ENCODE measurements at places on chromosomes 7 and 10. TPM values are rescaled to one million over a fixed set of nuclear protein-coding genes. Genes with fewer than 3 reads are reported as not detected.

VGF gene
- 4.2 TPM for total RNA-seq

- no peak overlapping the region for H3K27ac ChIP-seq
- no peaks in the 10 kb centered on the region for H3K36me3 ChIP-seq
- no peaks in the 10 kb centered on the region for H3K4me1 ChIP-seq
Observed at GRCh38 chr7:12581897-12582296, 11.4 kb downstream of the SCIN start.

DNA sequence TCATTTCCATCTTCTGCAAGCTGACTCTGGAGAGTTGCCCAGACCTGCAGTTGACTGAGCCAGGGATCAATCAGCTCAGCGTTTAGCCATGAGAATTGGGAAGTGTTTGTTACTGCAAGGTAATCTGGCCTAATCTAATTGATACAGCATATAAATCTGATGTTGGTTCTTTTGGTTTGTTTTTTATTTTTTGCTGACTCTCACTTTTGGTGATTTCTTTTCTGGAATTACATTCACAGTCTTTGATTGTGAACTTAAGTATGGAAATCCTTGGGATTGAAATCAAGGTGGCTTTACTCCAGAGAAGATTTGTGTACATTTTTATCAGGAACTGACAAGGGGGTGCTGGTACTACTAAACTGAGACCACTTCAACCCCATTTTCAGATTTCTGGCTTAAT lies 1.7 kb upstream of the GIMAP6 start:
- H3K4me3 ChIP-seq, result no peak overlapping the region
- no peak overlapping the region for H3K27ac ChIP-seq
- H3K27me3 ChIP-seq, result no peaks in the 10 kb centered on the region

SLC16A9 gene
- 18.2 TPM for total RNA-seq

DNA sequence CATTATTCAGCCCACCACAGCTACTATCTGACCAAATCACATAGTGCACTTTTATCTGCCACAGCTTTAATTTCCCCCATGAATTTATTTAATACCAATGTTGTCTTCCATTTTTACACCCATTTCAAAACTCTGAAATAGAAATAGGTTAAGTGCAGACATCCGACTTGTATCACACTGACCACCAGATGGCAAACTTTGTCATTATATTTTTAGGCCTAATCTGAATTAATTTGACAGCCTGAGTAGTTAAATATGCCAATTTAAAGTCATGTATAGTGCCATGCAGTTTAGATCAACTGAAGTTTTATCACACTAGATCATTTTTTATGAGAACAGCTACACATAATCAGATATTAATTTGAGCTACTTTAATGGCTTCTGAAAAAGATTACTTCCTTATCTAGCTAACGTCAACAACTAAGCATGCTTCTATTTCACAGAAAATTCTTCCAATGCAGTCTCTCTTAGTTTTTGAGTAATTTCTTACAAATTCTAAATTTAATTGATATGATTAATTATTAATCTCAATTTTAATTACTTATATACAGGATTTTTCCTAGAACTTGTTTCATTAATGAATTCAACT lies 566.4 kb downstream of the GFRA1 start:
- no peak overlapping the region for H3K27ac ChIP-seq
- no peaks in the 10 kb centered on the region for H3K36me3 ChIP-seq
- DNase-seq, result no peak
- H3K27me3 ChIP-seq, result no peaks in the 10 kb centered on the region
- H3K4me1 ChIP-seq, result peaks cover 5% of the 10 kb centered on the region

AMPH gene
- total RNA-seq, result 2.0 TPM

DNA sequence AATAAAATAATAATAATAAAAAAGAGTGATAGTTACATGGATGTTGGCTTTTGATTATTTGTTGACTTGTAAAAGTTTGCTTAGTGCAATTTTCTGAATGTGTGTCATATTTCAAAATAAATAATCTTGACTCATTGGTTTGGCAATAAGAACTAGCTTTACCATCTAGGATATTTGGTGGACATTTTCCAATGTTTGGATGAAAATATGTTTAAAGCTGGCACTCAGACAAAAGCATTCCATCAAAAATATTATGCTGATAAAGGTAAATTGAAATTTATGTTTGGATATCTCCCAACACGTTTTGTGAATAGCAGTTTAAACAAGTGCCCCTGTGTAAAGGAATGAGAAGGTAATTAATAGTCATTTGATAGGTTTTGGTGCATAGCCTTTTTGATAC lies 62.5 kb upstream of the KCNMA1 start:
- H3K27me3 ChIP-seq, result peaks cover 10% of the 10 kb centered on the region
- no peak overlapping the region for H3K4me3 ChIP-seq
- no peaks in the 10 kb centered on the region for H3K36me3 ChIP-seq
- no peak for DNase-seq
- H3K4me1 ChIP-seq, result no peaks in the 10 kb centered on the region

GRCh38 chr7:76155938-76156337 lies 45.8 kb upstream of the SRRM3 start:
- H3K27ac ChIP-seq, result peak overlapping the region; percentile 70
- no peaks in the 10 kb centered on the region for H3K36me3 ChIP-seq
- H3K4me3 ChIP-seq, result no peak overlapping the region

- H3K27me3 ChIP-seq, result no peaks in the 10 kb centered on the region
- peak overlapping the region; percentile 32 for H3K27ac ChIP-seq
- peaks cover 10% of the 10 kb centered on the region for H3K36me3 ChIP-seq
- no peak overlapping the region for H3K4me3 ChIP-seq
- H3K4me1 ChIP-seq, result peaks cover 4% of the 10 kb centered on the region
Observed at GRCh38 chr7:7228472-7228871, 46.1 kb downstream of the C1GALT1 start.

- peak overlapping the region; percentile 96 for H3K4me3 ChIP-seq
- peaks cover 27% of the 10 kb centered on the region for H3K27me3 ChIP-seq
- peaks cover 5% of the 10 kb centered on the region for H3K4me1 ChIP-seq
Observed at GRCh38 chr7:79451580-79451979, 1.9 kb downstream of the MAGI2 start.

ARMC3 gene
- 2.0 TPM for total RNA-seq

GRCh38 chr7:78558566-78558965 lies 760.0 kb downstream of the PHTF2 start:
- H3K4me1 ChIP-seq, result peaks cover 19% of the 10 kb centered on the region
- no peaks in the 10 kb centered on the region for H3K36me3 ChIP-seq
- no peak overlapping the region for H3K4me3 ChIP-seq
- H3K27ac ChIP-seq, result no peak overlapping the region

- peaks cover 32% of the 10 kb centered on the region for H3K27me3 ChIP-seq
- peak overlapping the region; percentile 72 for H3K27ac ChIP-seq
- DNase-seq, result no peak
- peaks cover 48% of the 10 kb centered on the region for H3K4me1 ChIP-seq
- H3K4me3 ChIP-seq, result no peak overlapping the region
Observed at GRCh38 chr10:97138174-97138573, 47.6 kb downstream of the SLIT1 start.

DNA sequence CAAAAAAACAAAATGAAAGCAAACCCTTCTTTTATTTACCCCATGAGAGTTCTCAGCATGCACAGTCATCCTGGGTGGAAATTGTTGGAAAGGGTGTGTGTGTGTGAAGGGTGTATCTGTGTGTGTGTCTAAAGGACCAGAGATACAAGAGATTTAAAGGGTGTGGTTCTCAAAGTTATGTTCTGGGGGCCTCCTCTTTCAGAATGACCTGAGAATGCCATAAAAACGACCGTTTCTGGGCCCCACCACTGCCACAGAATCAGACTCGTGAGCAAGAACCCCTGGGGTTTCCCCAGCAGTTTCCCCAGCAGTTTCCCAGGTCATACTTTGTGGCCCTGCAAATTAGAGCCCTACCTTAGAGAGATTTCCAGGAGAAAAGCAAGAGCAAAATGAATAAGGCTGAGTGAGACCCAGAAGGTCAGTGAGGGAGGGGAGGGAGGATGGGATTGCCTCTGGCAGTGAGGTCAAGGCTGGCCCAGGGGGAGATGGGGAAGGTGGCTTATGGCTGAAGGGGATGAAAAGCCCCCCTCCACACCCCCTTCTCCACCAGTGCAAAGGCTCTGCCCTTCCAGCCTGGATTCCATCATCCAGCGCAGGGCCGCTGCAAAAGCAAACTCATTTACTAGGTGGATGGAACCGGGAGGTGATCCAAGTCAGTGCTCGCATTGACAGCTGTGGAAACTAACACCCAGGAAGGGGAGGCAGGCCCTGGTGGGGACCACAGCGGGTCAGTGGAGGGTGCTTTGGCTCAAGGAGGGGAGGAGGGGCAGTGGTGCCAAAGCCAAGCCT lies 10.2 kb downstream of the PYROXD2 start:
- H3K4me3 ChIP-seq, result peak overlapping the region; percentile 57
- H3K4me1 ChIP-seq, result peaks cover 31% of the 10 kb centered on the region

SRGN gene
- total RNA-seq, result not detected

DNA sequence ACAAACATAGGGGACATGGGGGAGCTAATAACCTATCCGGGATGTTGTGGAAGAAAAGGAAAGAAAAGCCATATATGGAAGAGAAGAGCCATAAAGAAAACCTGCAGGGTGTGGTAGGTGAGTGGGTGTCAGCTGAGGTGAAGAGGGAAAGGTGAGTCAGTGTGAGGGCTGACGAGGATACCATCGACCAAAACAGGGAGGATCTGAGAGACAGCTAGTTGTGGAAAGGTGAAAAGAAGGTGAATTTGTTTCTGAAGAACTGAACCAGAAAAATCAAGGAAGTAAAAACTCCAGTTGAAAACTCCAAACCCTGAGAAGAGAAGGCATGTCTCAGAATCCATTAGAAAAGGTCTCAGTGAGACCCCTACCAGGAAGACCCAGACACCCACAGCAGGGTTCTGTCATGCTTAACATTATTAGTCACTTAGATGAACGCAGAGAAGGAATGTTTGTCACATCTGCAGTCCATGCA lies 4.1 kb downstream of the BLNK start:
- H3K4me1 ChIP-seq, result peaks cover 24% of the 10 kb centered on the region
- DNase-seq, result no peak
- H3K27ac ChIP-seq, result peak overlapping the region; percentile 83
- no peaks in the 10 kb centered on the region for H3K27me3 ChIP-seq
- peaks cover 13% of the 10 kb centered on the region for H3K36me3 ChIP-seq

DNA sequence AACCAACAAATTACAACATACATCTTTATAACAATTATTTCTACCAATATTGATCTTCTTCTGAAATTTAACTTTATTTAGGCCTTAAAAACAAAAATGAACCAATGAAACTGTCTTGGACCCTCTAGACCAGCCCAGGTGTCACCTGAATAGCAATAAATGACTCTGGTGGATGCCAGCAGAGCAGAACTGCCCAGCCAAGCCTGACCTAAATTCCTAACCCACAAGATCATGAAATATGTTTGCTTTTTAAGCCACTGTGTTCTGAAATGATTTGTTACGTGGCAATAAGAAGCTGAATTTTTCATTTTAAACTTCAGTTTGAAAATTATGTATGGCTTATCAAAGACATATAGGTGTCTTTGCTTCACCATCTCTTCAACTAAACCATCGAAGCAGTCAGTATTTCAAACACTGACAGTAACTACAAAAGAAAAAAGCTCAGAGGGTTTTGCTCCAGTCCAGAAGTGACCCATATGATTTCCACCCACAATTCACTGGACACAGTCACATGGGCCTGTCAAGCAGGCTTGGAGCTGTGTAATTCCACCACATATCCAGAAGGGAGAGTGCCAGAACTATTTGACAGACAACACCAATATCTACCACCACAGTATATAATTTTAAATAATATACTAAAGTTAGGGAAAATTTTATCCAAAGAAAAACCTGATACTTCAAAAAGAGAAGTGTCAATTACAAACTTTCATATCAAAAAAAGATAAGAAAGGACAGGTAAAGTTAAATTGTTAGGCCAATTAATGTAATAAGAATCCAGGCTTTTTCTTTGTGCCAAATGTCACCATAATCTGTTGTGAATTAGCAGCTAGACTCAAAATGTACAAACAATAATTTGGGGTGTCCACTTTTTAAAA lies 94.5 kb downstream of the KMT2C start:
- H3K4me3 ChIP-seq, result no peak overlapping the region
- H3K36me3 ChIP-seq, result peaks cover 7% of the 10 kb centered on the region
- peak overlapping the region; percentile 40 for H3K27ac ChIP-seq
- H3K4me1 ChIP-seq, result peaks cover 37% of the 10 kb centered on the region
- DNase-seq, result no peak

SYNPO2L gene
- not detected for total RNA-seq

All from type B pancreatic cell (in vitro differentiated cells).